Caco-2 (cell line): ENCODE measurements at places on chromosomes 4 and X. TPM values are rescaled to one million over a fixed set of nuclear protein-coding genes. Genes with fewer than 3 reads are reported as not detected.

The ELMOD2 gene
- 26.2 and 28.1 TPM in 2 replicates for total RNA-seq

The MAGEB4 gene
- not detected in 2 replicates for total RNA-seq

The BMX gene
- total RNA-seq: not detected in 2 replicates

The OSTC gene
- total RNA-seq: 121 and 126 TPM in 2 replicates

The SLC26A1 gene
- total RNA-seq: 8.7 and 9.6 TPM in 2 replicates

The NMU gene
- total RNA-seq: not detected in 2 replicates

The MAML3 gene
- 12.1 TPM in 2 replicates for total RNA-seq

The PITX2 gene
- total RNA-seq: 76.8 and 82.8 TPM in 2 replicates

The SSX2 gene
- not detected in 2 replicates for total RNA-seq

The PTPN13 gene
- total RNA-seq: 12.1 and 14.8 TPM in 2 replicates

The ITIH6 gene
- 0.29 and 0.39 TPM in 2 replicates for total RNA-seq

The GC gene
- not detected in 2 replicates for total RNA-seq

The SUPT20HL1 gene
- not detected in 2 replicates for total RNA-seq

The MAGEB1 gene
- total RNA-seq: not detected in 2 replicates

The SH3D19 gene
- 57.2 and 57.8 TPM in 2 replicates for total RNA-seq

The ATXN3L gene
- total RNA-seq: not detected in 2 replicates

The NEUROG2 gene
- total RNA-seq: not detected in 2 replicates

The FBXL5 gene
- 29.1 and 32.7 TPM in 2 replicates for total RNA-seq

The TEC gene
- 2.0 and 2.2 TPM in 2 replicates for total RNA-seq

The FGFBP1 gene
- total RNA-seq: 0.88 and 1.1 TPM in 2 replicates
